Keratinocyte (primary cell): ENCODE measurements at places on chromosomes 2 and 18.

DNA sequence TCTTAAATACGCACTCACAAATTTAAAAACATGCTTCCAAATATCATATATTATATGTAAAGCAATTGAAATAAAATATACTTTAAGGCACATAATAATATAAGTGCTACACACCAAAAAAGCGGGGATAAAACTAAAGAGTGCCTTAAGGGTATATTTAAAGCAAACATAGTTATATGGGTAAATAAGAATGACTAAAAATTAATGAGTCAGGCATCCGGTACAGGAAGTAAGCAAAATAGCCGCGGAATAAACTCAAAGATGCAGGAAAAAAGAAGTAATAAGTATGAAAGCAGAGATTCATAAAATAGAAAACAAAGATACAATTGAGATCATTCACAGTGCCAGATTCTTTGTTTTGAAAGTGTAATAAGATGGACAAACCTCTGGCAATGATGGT, 503.5 kb upstream of the SOX11 start:
- DNase-seq: no peak

GRCh38 chr2:42572297-42573081, 4.1 kb downstream of the MTA3 start:
- DNase-seq: no peak

GRCh38 chr2:191265311-191266170, 20.3 kb downstream of the MYO1B start:
- DNase-seq: no peak

DNA sequence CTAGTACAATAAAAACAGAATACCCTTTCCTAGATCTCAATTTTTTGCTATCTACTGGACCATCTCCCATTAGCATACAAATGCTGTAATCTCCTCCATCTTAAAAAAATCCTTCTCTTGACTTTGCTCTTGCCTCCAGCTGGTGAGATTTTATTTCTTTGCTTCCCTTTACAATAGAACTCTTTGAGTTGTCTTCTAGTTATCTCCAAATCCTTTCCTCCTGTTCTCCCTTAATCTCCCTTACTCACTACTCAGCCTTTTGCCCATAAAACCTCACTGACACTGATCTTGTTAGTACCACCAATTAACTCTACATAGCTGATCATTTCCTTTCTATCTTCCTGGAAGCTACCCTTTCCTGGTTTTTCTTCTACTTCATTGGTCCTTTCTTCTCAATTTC, 63.5 kb upstream of the FRZB start:
- DNase-seq: no peak

- DNase-seq: no peak
Measured at GRCh38 chr2:88669482-88670214, 21.8 kb upstream of the RPIA start.

- no peak for DNase-seq
Measured at GRCh38 chr2:235049069-235049468, 97.3 kb downstream of the SH3BP4 start.
